ENCODE measurements at places on chromosomes 7 and 10.

GRCh38 chr10:21173802-21174714, 276.9 kb upstream of the NEBL start:
- DNase-seq = no peak

DNA sequence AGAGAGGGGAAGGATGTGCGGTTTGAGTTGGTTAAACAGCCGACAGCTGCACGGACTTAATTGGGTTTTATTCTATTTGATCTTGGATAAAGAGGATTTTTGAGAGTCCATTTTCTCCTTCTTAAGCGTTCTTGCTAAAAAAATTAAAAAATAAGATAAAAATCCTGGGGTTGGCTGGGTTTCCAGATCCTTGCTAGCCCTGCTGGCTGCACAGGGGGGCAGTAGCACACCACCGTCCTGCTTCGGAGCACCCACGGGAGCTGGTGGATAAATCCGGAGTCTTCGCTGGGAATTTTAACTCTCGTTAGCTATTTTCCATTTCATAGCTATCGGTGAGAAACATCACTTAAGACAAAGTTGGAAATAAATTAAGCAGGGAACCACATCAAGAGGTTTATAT, 792.0 kb downstream of the TYW1 start:
- DNase-seq = no peak

- DNase-seq = no peak
Observed at GRCh38 chr7:82036146-82036886, 266.5 kb upstream of the HGF start.

DNA sequence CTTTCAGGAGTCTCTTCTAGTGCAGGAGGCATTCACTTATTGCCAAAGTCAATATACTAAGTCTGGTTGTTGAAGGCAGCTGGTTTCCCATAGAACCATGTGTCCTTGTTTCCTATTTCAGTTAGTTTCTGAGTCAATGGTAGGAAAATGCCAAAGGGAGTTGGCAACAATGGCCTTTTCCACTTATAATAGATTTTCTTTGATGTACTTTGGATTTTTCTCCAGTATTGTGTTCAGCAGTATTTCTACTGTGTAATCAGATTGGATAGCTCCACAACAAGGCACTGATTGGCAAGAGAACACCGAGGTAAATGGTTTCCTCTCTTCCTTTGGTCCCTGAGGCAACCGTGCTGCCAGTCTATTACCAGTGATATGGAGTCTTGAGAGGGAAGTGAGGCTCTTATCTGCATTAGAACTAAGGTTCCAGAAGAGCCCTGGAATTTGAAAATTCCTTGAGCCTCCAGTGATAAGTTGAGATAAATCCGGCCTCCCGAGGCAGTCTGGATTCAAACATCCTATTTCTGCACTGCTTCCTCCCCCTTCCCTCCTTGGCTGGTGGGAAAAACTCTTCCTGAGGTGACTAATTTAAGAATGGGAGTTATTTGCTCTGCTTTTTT, 7.9 kb upstream of the SEPTIN7 start:
- no peak for DNase-seq

GRCh38 chr10:119431034-119431772, 111.3 kb downstream of the RGS10 start:
- DNase-seq = no peak

DNA sequence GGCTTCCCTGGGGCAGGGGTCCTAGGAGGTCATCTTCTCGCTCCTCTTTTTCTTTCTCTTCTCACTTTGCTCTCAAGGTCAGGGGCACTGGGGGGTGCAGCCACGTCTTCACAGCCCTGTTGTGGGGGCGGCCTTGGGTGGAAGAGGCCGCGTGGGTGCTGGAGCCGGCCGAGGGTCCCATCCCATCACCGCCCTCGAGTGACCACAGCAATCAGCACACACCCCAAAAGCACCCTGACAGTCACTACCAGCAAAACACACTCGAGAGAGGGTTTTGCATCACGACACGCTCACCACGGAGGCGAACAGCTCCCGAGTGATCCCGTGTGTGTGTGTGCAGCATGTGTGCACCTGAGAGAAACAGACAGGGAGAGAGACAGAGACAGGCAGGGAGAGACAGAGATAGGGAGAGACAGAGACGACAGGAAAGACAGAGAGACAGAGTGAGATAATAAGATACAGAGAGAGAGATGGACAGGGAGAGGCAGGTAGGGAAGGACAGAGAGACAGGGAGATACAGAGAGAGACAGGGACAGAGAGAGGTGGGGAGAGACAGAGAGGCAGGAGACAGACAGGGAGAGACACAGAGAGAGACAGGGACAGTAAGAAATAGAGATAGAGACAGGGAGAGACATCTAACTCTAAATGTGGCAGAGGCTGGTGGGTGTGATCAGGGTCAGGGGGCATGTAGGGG, 100.9 kb downstream of the WDR37 start:
- no peak for DNase-seq

DNA sequence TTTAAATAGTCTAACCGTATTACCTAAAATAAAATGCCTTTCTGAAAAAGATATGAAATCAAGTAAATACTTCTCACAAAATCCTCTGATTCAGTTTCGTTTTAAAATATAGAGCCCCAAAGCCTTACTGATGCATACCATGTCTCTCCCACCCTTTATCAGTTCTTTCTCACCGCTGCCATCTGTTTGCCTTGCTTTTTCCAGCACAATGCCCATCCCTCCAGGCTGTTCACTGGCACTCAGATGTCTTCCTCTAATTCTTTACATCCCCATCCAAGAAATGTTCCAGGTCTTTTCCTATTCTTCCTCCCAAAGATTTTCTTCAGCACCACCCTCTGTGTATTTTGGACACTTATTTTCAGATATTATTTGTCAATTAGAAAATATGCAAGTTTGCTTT, 116.5 kb upstream of the LRRN3 start:
- DNase-seq = no peak

DNA sequence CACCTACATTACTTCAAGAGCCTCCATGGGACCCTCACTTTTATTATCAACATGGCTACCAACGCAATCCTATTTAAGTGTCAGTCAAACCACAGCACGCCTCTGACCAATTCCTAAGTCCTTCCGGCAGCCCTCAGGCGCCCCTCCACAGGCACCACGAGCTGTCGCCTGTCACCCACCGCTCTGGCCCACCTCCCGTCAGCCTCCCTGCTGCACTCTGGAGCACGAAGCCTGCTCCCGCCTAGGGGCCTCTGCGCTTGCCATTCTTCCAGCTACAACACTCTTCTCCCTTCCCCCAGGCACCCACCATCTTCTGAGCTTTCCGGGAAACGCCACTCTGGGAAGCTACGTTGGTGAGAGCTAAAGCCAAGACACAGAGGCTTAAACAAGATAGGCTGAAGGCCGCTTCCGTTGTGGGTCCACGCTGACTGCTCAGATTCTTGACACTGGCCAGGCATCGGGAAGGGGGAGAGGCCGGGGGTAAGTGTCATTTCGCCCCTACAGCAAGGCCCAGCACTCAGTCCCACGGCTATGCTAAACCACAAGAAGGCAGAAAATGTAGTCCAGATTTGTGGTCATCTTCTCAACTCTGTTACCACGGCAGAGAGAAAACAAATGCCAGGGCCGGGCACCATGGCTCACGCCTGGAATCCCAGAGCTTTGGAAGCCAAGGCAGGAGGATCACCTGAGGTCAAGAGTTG, 56.7 kb downstream of the GNA12 start:
- DNase-seq = no peak

- no peak for DNase-seq
Observed at GRCh38 chr7:104017001-104017400, 27.5 kb upstream of the RELN start.

DNA sequence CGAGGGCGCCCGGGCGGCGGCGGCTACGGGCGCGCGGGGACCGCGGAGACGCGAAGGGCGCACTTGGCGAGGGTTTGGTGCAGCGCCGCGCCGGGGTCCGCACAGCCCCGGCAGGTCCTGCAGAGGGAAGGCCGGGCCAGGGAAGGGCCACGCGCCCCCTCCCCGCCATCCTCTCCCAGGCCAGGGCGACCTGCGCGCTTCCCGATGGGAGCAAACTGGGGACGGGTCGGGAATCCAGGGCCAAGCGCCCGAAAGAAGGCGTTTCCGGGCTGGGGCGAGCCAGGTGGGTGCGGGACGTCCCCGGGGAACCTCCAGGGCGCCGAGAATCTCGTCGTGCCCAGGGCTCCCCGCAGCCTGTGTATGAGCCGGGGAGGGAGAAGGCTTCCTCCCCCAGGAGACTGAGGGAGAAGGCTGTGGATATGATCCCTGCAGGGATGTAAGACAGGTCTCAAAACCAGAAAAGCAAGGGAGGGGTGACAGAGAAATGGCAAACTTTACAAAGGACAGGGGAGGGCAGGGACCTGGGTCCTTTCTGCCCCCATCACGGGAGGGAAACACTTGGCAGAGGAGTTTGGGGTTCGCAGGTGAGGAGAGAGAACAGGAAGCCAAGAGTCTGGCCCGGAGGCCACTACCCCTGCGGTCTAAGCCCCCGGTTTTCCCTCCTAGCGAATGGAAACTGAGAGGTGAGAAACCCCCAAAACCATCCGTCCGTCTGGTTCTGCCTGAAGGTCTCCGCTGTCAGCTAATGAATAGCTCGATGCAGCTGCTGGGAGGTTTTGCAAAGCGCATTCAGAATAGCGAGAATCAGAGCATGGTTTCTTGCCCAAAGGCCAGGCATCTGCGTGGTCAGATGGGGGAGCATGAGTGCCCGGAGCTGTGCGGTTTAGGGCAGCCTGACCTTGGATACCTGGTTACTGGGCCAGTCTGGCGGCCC, 674 bp downstream of the AMZ1 start:
- DNase-seq = no peak

- DNase-seq = peak; percentile 59
Observed at GRCh38 chr7:150986099-150986512, 4.7 kb upstream of the NOS3 start.

DNA sequence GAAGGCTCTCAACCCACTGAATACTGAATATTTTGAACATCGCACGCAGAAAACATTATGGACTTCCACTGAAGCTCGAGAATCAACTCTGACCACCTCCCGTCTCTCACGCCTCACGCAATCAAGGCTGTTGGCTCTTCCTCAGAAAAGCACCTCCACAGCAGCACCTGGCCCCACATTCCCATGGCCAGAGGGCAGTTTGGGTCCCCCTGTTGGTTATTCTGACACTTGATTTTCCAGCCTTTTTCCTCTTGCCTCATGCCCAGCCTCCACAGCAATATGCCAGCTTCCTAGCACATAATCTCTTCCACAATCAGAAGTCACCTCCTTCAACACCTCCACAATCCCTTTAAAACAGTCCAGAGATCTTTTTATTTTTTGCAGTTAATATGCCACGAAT, 55.9 kb downstream of the SVOPL start:
- DNase-seq = no peak

GRCh38 chr7:11373546-11374142, 400.0 kb downstream of the PHF14 start:
- no peak for DNase-seq

GRCh38 chr7:47355684-47356083, 226.2 kb downstream of the TNS3 start:
- DNase-seq = no peak

- DNase-seq = no peak
Observed at GRCh38 chr10:114810926-114811325, 10.7 kb upstream of the FHIP2A start.

GRCh38 chr10:19310066-19310465, 261.5 kb downstream of the MALRD1 start:
- DNase-seq = no peak

- no peak for DNase-seq
Observed at GRCh38 chr7:126635545-126635944, 617.2 kb downstream of the GRM8 start.

- DNase-seq = no peak
Observed at GRCh38 chr10:31972519-31973041, 43.9 kb upstream of the ARHGAP12 start.

DNA sequence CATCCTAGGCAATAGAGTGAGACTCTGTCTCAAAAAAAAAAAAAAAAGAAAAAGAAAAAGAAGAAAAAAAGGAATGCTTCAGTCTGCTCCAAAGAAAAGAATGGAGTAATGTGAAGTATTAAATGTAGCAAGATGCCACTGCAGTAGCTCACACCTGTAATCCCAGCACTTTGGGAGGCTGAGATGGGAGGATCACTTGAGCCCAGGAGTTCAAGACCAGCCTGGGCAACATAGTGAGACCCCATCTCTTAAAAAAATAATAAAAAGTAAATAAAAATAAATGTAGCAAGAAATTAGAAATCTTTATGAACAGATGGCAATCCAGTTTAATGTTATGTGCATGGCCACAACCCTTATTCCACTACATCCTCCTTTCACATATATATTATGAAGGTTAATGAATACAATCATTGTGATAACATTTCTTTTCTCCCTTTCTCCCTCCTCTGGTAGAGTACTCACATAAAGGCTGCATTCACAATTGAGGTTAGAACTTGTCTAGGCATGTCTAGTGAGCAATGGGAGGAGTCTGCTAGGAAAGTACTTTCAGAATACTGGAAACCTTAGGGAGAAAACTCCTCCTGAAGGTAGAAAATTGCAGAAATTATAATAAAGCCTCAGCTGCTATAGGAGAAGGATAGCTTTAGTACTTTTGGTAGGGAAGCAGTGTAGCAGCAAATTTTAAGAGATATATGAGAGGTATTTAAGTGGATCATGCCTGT, 20.4 kb downstream of the KLLN start:
- DNase-seq = no peak

DNA sequence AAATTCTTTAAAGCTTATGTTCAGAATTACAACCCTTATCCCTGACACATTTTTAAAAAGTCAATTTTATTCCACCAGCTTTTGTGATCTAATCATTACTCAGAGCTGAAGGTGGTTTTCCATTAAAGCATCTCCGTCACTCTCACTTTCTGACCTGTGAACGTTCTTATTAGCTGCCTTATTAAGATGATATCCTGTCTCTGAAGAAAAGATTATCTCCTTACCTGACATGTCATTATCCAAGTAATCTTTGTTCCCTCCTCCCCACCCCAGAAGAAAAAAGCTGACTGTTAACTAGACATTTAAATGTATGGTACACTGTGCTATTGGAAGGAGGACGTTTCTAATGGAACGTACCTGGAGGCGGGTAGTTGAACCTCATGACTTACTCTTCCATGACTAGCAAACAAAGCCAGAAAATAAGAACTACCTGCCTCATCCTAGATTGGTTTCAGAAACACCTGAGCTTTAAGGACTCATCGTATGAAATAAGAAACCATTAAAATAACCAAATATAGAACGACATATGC, 708.7 kb downstream of the PARD3 start:
- no peak for DNase-seq

DNA sequence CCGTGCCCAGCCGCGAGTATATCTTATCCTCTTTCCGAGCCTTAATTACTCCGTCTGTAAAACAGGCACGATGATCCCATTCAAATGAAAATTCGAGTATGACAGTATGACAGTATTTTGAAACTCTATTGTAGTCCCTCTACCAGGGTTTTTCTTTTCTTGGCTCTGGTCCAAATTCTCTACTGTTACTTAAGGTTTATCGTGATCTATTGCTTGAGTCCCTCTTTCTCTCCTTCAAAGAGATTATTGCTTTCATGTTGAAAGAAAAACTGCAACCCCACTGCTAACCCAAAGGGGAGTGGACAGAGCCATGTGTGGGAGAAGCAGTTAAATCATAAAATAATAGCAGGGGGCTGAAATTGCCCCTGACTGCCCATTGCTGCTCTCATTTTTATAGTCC, 1156.6 kb upstream of the AUTS2 start:
- DNase-seq = no peak

GRCh38 chr10:88071879-88072278, 208.5 kb downstream of the PTEN start:
- no peak for DNase-seq

Measured in activated CD4-positive, alpha-beta T cell treated with anti-CD3 and anti-CD28 coated beads, Interleukin-2, amount 50 U/mL, for 1 hour (primary cell).